ENCODE measurements at places on chromosomes 6 and 20.

GRCh38 chr6:32254761-32255198, 30.9 kb upstream of the NOTCH4 start:
- DNase-seq, result no peak

DNA sequence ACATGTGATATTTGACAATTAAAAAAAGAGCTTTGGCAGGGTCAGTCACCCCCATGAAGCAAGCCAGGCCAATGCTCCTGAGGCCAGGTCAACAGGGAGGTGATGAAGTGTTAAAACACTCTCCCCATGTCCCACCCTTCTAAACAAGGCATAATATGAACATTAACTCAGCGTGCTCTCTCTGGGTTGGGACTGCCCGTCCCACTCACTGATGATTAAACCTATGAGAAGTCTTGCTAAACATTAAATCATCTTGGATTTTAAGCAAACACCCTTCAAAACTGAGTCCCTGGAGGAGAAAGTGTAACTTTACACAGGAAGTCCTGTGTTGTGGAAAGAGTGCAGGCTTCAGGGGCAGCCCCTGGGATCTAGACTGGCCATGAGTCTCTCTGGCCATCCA, 558.5 kb downstream of the CD83 start:
- no peak for DNase-seq

- DNase-seq, result no peak
Observed at GRCh38 chr6:23424584-23424983, 701.4 kb upstream of the NRSN1 start.

GRCh38 chr6:7203939-7204338, 96.2 kb downstream of the RREB1 start:
- no peak for DNase-seq
